Bone marrow (tissue), 2 donors: ENCODE measurements at places on chromosomes 7 and 10.
A peak's percentile ranks its signal among the peaks of the same experiment; 100 is the strongest.

GRCh38 chr7:36601601-36602000 lies 122.7 kb downstream of the AOAH start:
- no peak for DNase-seq

GRCh38 chr10:96287392-96288105 lies 16.2 kb upstream of the BLNK start:
- DNase-seq, result peak; percentile 6

GRCh38 chr10:124470544-124471434 lies 9.2 kb downstream of the LHPP start:
- no peak for DNase-seq

- DNase-seq, result no peak
Observed at GRCh38 chr7:18689551-18689950, 194.0 kb downstream of the HDAC9 start.

DNA sequence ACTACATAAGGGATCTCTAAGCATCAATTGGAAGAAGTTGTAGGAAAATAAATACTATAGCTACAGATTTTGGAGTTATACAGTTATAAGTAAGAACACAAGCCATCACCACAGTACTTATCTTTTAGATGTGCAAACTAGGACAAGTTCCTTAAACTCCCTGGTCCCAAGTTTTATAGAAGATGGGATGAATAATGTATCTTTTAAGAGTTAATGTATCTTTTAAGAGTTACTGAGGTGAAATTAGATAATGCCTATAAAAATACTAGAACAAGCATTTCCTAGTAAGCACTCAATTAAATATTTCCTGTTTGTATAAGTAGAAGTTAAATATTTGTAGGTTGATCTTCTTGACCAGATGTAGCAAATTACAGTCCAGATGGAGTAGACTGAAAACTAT lies 56.8 kb downstream of the SEMA3A start:
- DNase-seq, result no peak

GRCh38 chr7:115728518-115728917 lies 302.0 kb downstream of the TFEC start:
- DNase-seq, result no peak

DNA sequence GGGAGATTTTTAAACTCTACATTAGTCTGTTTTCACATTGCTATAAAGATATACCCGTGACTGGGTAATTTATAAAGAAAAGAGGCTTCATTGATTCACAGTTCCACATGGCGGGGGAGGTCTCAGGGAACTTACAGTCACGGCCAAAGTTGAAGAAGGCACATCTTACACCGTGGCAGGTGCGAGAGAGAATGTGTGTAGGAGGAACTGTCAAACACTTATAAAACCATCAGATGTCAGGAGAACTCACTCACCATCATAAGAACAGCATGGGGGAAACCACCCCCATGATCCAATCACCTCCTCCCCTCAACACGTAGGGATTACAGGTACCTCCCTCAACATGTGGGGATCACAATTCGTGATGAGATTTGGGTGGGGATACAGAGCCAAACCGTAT lies 129.5 kb downstream of the FGFR2 start:
- no peak for DNase-seq

DNA sequence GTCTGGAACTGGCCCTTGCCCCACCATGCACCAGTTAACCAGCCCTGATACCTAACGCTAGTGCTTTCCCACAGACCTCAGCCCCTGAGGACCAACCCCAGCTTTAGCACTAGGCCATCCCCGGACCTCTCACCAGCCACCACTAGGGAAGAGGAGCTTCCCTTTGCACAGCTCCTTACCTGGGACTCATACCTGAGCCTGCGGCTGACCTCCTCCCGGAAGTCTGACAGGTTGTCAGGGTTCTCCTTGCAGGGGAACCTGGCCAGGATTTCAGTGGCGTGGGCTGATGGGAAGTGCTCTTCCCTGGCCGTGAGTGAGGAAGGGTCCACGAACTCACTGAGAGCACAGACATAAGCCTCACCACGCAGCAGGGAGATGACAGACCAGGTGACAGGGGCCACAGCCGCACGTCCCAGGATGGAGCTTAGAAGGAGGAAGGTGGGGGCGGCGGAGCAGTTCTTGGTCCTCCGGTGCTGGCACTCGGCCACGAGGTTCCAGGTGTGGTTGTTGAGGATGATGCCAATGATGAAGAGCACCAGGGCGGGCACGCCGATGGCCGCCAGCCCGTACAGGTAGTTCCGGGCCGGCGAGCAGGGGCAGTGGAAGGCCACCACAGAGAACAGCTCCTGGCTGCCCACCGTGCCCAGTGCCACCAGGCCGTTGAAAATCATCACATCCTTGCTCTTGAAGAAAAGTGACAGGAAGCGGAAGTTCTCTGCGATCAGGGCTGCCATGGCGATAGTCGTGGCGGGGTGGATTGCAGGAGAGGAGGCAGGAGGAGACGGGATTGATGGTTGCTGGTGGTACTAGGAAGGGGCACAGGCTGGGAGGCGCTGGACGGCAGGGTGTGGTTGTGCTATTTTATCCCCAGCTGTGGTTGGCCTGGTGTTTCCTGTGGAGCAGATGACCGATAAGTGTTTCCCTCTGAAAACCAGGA lies 2.7 kb downstream of the CALHM2 start:
- no peak for DNase-seq

DNA sequence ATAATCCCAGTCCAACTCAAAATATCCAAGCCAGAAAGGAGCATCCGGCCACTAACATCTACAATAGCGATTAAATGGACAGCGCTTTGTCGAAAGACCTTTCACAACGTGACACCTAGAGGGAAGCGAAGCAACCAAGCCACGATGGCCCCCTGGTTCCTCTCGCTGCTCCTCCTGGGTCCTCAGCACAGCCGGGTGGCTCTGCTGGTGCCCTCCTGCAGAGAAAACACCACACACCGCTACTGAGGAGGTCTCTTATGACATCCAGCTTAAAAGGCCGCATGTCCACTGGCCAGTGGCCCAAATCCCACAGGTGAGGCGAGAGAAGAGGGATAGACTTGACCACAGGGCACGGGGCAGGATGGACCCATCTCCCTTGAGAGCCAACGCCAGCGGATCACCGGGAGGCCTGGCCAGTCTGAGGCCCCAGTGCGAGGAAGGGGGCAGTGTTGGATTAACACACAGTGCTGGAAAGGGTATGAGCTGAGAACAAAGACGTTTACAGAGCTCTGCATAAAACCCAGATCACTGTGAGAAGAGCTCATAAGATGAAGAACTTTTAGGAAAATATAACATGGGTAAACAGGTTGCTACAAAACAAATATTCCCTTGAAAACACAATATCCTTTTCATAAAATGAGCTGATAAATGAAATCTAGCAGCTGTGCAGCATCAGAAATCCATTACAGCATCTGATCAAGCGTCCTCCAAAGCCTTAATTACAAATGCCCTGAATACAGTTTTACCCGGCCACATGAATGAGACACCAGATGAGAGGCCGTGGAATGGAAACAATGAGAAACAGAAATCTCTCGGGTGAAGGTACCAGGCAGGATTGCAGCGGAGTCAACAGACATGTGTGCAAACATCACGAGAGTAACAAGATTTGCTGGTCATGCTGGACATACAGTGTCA lies 236.7 kb downstream of the DIP2C start:
- DNase-seq, result no peak

DNA sequence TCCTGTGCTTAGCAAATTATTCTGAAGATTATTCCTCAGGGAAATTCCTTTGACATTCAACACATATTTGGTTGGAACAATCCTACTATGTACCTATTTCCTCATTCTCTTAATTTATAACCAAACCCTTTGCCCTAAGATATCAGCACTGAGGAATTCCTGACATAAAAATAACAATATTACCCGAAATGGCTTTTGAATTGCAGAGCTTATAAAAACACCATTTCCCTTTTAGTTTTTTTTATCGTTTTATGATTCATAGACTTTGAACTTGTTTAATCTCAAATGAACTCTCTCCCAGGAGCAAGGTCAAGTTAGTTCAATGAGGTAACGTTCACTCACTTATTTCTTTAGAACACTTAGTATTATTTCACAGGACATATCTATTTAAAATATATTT lies 7.7 kb upstream of the ABCB1 start:
- no peak for DNase-seq

DNA sequence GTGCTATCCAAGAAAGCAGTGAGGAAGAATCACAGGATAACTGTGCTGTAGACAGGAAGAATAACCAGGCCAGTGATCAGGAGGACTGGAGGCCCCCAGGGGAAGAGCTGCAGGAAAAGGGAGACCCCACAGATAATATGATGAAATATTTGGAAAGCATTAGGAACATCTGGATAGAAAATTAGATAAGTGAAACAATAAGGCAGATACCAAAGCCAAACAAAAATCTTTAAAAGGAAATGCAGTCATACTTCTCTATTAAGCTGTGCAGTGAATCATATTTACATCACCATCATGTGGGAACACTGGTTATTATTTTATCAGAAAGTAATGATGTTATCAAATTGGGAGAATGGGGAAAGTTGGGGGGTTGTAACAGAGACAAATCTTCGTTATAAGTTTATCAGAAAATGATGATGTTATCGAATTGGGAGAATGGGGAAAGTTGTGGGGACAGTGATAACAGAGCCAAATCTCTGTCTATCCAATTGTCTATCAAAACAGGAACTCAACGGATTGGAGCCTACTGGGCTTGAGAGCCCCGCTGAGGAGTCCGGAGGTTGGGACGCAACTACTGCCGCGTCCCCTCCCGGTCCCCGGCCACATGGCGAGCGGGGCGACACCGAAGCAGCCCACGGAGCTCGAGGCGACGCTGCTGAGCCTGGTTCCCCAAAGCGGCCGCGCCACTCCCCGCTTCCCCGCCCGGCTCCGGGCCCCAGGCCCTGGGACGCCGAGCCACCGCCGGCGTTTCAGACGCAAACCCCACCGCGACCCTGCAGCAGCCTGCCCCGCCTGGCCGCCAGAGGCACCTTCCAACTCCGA lies 14.0 kb upstream of the RALA start:
- no peak for DNase-seq

GRCh38 chr10:101241840-101242707 lies 12.8 kb upstream of the LBX1 start:
- DNase-seq, result no peak

DNA sequence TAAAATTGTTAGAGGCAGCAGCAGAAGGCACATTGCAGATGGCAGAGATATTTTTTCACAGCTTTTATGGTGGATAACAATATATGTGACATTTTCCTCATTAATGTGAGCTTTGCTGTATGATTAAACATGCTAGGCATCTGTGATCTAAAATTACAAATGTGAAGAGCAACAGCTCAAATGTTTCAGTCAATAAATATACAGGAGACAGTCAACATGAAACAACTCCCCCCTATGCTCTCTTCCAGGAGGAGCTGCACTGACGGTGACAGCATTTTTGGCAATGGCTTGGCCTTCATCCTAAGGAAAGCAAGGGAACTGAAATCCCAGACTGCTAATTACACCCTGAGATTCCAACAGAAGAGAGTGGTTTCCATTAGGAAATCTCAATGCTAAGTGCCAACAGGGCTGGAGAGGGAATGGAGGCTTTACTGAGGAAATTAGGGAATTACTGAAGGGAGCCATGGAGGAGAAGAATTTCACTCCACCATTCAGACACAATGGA lies 51.4 kb upstream of the GRB10 start:
- DNase-seq, result no peak

GRCh38 chr10:12844811-12845483 lies 156.6 kb downstream of the CCDC3 start:
- no peak for DNase-seq

DNA sequence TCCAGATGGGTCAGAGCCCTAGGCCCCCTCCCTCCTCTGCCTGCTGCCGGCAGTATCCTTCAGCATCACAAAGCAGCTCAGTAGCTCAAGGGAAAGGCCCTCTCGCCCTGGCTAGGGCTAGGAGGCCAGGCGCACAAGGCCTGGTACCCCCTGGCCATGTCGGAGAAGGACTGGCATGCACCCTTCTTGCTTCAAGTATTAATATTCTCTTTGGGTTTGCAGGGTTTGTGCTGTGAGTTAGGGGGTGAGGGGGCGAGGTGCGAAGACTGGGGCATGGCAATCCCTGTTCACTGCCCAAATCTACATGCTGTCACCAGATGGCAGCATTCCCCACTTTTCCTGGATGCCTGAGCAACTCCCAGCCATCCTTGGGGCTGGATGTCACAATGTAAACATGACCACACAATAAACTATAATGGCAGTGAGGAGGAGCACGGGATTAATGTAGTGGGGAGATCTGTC lies 105.2 kb downstream of the NEURL1 start:
- DNase-seq, result no peak

DNA sequence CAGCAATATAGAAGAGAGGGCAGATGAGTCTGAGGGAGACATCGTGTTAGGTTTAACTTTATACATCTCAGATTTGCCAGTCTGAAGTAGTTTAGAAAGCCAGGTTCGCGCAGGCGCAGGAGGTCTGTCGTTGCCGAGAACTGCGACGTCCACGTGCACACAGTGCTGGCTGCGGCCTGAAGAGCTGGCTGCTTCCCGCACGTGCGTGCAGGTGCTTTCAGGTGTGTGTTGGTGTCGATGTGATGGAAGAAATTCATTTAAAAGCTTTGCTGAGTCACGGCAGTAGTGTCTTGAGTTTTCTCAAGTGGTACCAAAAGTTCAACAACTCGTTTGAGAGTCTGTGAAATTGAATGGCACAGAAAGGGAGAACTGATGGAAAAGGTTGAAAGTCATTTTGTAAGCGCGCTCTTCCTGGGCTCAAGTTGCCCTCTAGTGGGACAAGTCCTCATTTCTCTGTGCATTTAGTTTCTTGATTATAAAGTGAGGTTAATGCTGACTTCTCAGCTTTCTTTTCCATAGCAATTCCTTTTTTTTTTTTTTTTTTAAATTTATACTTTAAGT lies 18.6 kb downstream of the WDR37 start:
- no peak for DNase-seq

- DNase-seq, result no peak
Observed at GRCh38 chr10:33871061-33871956, 536.8 kb upstream of the NRP1 start.

DNA sequence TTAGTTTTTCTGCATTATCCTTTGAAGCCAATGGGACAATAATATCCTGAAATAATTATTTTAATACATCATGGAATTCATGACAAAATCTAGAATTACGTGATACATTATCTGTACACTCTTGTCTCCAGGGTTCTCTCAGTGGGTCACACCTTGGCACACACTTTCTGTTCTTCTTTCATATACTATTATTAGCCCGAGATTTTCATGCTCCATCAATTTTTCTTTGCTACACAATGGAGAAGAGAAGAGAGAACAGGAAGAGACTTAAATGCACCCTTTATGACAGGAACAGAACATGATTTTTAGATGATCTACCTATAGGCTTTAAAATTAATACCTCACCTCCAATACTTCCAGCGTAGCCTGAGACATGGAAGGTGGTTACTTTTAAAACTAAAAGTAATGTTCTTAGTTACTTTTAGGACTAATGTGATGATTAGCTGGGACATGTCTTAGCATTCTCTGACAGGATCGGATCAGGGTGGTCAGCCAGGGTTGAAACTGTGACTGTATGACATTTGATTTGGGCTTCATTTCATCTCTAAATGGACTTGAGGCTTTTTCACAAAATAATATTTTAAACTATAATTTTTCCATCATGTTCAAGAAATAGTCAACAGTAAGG lies 148.2 kb upstream of the WNT16 start:
- DNase-seq, result no peak

DNA sequence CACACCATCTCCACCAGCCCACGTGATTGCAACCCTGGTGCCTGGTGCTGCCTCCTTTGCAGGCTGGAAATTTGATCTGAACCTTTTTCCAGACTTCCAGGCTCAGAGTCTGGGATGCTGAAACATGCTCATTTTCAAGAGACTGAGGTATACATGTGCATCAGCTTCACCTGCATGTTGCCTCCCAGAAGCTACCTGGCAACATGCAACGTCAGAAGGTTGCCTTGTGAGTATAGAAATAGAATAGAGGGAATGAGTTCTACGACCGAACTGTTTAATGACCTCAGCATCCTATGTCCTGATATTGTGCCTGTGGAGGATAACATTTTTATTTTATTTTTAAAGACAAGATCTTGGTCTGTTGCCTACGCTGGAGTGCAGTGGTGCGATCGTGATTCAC lies 1.9 kb upstream of the ZNF212 start:
- no peak for DNase-seq
